ENCODE measurements at places on chromosomes 1 and 21.
A peak's percentile ranks its signal among the peaks of the same experiment; 100 is the strongest.

DNA sequence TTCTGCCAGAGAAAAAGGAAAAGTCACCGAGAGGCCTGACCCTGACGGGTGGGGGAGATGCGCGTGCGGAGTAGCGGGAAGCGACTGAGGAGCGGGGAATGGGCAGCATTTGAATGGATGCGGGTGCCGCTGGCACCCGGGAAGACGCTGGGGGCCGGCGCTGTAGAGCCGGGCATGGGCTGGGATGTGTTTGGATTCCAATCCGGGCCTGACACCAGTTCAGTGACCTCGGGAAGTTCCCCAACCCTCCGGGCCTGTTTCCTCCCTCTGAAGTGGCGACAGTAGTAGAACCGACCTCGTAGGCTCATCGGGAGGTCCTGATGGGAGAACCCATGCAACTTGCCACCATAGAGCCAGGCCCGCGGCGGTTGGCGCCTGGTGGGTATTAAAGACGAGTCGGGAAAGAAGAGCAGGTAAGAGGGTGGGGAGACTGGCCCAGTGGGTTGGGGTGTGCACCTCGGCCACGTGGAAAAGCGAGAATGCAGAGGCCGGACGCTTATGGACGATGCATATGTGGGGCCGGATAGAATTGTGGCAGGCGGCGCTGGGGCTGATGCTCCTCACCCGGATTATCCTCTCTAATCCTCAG is 642 bp upstream of the SLC16A1 start:
- peak; percentile 63 for DNase-seq

GRCh38 chr1:67053535-67053784 is 488 bp downstream of the SLC35D1 start:
- no peak for DNase-seq

GRCh38 chr1:30242168-30242567 is 481.2 kb downstream of the MATN1 start:
- no peak for DNase-seq

- DNase-seq, result peak; percentile 75
Observed at GRCh38 chr1:102434421-102434820, 437.7 kb upstream of the OLFM3 start.

- DNase-seq, result no peak
Observed at GRCh38 chr1:205775717-205776056, 405 bp upstream of the RAB29 start.

DNA sequence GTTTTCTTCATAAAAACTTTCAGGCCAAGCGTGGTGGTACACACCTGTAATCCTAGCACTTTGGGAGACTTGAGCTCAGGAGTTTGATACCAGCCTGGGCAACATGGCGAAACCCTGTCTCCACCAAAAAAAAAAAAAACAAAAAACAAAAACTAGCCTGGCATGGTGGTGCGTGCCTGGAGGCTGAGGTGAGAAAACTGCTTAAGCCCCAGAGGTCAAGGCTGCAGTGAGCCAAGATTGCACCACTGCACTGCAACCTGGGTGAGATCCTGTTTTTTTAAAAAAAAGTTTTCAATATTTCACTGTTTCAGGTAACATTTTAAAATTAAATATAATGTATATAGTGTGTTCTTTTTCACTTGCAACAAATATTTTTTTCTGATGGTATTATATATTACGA is 13.5 kb upstream of the B3GALT2 start:
- no peak for DNase-seq

DNA sequence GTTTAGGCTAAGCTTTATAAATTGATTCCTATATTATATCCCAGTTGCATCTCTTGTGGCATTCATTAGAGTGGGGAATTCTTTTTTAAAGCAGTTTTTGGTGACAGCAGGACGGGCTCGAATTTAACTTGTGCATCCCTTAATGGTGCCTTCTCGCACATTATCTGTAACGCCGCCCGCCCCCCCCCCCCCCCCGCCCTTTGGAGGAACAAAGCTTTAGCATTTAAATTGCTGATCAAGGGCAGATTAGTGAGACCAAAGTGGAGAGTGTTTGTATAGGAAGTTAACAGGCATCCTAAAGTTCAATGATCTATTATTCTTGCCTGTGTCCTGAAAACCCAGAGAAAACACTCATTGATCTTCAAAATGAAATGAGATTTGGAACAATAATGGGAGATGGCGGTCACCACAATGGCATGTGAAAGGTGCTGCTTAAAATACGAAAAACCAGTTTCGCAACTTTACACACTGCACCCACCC is 2.2 kb downstream of the LMO4 start:
- peak; percentile 68 for DNase-seq

GRCh38 chr1:81558291-81559076 is 242.2 kb upstream of the ADGRL2 start:
- DNase-seq, result no peak
